ENCODE measurements at places on chromosomes 3 and 15. TPM values are rescaled to one million over a fixed set of nuclear protein-coding genes. Genes with fewer than 3 reads are reported as not detected.

PCYT1A gene
- total RNA-seq, result 49.4 TPM

SLC22A13 gene
- 0.09 TPM for total RNA-seq

KLF13 gene
- 34.8 TPM for total RNA-seq

SYNPR gene
- not detected for total RNA-seq

TEX55 gene
- not detected for total RNA-seq
